ENCODE measurements at places on chromosomes 7 and 10.

DNA sequence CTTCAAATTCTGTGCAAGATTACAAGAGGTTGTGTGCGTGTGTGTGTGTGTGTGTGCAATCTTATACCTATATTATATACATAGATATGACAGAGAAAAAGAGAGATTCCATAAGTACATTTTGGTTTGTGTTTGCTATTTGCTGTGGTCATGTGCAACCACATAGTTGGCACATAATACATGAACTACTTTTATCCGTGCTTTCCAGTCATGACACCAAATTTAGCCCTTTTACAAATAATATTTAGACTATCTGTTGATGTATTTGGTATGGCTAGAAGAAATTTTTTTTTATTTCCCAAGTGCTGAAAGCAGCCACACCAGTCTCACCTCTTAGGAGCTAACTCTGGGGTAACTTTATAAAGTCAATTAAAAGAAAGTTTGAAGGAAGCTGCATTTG is 63.5 kb upstream of the EGFR start:
- DNase-seq = no peak

- no peak for DNase-seq
These were observed 814 bp downstream of the MEST start for GRCh38 chr7:130492523-130493274.

DNA sequence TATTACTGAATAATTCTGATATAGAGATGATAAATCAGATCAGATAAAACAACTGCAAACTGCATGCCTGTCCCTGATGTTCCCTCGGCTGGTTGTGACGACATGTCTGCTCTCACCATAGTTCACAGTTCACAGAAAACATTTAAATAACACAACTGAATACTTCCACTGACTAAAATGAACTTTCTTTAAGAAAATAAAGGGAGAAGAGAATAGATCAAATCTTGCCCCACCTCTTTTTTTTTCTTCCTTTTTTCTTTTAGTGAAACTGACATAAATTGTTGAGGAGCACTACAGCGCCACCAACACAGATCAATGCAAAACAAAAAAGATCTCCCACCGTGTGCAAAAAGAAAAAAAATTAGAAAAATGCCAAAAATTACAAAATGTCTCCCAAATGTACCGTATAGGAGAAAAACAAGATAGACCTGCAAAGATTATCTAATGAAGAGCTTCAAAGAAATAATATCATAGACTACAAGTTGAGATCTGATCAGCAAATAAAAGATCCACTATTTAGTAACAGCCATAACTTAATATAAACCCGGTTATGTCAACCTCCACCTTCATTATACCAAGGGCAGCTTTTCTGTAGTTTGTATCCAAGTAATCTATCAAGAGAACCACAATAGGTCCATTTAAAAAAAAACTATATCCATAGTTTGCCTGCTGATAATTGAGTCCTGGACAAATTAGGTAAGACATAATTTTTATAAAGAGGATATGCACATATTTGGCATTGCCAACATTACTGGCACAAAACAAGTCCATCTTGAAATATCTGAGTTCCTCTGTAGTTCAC is 30.7 kb upstream of the EPC1 start:
- DNase-seq = no peak

DNA sequence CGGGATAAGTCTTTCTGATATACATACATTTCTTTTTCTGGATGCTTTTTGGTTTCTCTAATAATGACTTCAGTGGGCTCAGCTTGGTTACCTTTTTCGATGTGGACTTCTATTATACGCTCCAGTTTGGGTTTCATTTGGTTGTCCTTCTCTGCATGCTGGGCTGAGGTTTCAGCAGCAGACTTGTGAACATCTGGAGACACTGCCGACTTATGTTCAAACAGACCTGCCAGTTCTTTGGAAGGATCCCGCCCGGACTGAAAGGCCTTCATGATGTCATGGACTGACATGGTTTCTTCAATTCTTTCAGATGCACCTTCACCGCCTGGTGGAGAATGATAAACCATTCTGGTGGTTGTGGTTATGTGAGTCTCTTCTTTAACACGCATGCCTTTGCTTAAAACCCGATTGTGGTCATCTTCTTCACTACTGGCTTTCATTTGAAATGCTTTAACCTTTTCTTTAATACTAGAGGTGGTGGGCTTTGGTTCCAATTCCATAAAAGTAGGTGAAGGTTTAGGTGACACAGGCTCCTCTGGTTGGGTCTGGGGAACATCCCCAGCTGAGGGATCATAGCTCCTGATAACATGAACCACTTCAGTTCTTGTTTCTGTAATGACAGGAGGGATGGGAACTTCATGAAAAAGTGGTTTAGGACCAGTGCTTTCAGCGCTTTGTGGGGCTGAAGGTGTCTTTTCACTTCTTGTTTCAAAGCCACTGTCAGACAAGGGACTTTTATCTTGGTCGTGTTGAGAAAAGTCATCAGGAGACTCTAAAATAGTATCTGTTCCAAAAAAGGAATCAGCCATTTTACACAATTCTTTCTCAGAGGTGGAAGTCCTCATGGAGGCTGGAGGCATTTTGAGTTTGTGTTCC is 167.7 kb upstream of the CCDC6 start:
- no peak for DNase-seq

DNA sequence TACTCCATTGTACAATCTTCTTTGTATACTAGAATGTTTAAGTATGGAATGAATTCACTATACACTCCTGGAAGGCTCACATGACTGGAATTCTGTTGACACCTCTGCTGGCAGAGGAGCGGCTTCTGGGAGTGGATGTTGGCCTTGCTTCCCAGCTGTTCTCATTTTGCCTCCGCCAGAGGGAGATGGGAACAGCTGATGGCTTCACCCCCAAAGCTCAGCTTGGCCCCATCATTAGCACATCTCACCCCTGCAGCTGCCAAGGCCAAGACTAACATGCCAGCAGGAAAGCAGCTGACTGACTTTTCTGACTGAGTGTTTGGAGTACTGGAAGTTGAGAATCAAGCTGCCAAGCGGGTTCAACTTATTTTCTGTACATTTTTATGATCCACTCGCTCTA is 15.1 kb downstream of the ADAM12 start:
- DNase-seq = no peak

DNA sequence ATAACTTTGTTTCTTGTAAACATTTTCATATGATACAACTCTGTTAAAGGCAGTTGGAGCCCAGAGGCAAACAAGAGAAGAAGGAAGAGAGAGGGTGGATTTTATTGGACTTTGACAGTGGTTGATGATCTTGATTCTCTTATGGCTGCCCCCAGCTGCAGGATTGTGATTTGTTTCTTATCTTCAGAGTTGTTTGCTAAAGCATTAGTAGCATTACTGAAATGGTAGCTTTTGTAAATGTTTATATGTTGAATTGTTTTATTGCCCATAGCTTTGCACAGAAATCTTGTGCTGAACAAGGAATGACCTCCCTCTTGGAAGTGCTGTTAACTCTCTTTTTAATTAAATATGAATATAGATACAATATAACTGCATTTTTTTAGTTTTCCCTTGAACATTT is 309.4 kb downstream of the AUTS2 start:
- no peak for DNase-seq

DNA sequence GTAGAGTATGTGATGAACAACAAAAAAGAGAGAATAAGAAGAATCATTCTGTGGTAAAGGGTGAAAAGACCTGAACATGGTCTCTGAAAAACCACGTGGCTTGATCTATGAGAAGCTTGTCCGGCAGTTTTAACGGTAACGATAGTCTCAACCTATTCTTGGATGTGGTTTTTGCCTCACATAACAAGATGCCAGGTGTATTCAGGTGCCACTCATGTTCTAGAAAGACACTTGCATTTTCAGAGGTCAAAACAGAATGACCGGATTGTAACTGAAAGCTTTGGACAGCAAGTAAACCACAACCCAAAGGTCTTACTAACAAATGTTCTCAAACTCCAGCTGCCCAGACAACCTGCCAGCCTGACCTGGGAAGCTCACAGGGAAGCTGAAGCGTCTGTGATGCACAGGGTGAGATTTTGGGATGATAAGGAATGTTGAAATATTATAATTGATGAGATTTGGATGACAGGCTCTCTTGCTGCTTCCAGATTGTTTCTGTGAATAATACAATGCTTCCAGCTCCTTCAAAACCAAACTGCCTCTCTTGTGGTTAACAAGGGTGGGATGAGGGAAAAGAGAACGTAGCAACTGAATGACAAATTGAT is 137.4 kb upstream of the GRB10 start:
- no peak for DNase-seq

DNA sequence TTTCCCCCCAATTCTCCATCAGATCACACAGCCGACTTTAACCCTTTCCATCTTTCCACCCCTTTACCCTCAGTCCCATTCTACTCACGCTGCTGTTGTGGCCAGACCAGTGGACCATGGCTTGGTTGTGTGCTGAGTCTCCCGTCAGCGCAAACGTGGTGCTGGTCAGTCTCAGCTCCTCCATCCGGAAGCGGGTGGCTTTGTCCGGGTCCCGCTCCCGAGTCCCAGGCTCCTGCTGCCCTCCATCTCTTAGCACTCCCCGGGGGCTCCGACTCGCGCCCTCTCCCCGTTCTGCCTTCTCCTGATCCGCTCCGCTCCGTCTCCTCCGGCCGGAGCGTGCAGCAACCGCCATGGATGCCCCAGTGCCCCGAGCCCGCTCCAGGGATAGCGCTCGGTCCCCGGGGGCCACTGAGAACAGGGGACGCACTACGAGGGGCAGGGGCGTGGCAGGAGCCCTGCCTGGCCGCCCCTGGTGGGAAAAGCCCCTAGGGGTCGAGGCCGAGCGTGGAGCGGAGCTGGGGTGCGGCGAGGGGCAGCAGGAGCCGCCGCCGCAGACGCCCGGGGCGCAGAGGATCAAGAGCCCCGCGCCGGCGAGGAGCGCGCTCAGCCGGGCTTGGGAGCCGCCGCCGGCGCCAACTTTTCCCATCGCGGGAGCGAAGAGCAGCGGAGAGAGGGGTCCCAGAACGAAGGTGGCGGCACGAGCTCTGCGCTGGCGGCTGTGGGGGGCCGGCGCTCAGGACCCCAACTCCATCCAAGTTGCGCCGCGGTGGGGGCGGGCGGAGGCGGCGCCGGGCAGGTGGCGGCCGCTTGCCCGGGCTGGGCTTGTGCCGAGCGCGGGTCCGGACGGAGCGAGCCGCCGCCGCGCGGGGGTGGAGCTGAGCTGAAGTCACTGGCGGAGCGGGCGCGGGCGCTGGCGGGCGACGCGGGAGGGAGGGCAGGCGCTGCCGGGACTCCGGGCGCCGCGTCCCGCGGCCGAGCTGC is at the start of gene SORCS1:
SORCS1 (minus strand) TSS at position 826 of the 981 bp plus-strand sequence.
- no peak for DNase-seq

GRCh38 chr7:129739427-129739826 is 127.9 kb downstream of the NRF1 start:
- DNase-seq = no peak

- no peak for DNase-seq
These were observed 74.2 kb upstream of the MGMT start for GRCh38 chr10:129392855-129393254.

DNA sequence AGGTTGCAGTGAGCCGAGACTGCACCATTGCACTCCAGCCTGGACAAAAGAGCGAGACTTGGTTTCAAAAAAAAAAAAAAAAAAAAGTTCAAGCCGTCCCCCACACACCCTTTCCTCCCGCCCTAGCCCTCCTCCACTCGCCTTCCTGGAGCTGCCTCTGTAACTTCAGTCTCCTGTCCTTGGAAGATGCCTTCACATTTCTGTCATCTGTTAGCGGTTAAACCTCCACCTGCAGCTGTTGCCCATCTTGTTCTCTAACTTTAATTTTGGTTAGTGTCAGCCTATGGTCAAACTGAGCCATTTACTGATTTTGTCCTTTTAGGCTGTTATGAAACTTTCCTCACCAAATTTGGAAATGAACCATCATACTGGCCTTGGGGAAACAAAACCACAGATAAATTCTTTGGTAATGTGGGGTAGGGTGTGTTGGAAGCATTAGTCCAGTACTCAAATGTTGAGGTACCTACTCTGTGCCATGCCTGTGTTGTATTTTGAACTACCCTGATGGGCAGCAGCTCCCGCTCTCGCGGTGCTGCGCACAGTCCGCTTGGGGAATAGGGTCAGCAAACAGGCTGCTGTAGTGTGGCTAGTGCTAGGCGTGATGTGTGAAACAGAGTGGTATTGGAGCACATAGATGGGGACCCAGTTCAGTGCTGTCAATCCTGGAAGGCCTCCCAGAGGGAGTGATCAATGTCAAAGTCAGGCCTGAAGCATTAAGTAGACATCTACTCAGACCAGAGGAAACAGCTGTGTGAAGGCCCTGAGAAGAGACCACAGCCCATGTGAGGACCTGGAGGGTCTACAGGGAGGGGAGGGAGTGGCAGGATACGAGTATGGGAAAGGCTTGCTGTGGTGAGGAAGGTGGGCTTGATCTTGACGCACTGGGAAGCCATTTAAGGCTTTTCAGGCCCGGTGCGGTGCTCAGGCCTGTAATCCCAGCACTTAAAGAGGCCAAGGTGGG is 26.9 kb downstream of the SFXN4 start:
- no peak for DNase-seq

DNA sequence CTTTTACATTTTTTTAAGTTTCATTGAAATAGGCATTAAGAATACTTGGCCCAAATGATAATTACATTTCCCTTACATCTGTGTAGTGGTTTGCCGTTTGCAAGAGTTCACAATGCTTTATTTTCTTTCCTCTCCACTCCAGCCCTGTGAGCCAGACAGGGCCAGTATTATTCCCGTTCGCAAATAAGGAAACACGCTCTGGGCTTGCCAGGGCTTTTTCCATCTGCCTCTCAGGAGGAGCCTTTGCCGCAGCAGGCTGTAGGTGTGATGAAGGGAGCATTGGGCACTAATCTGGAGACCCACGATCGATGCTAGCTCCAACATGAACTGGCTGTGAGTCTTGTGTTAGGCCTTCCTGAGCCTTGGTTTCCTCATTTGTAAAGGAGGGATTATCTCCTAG is 154.4 kb downstream of the GALNT17 start:
- no peak for DNase-seq

- no peak for DNase-seq
These were observed 52.6 kb downstream of the TSPAN15 start for GRCh38 chr10:69503896-69504265.

GRCh38 chr7:151008511-151009323 is 15.6 kb downstream of the ATG9B start:
- DNase-seq = no peak

GRCh38 chr7:15567652-15568051 is 5.8 kb upstream of the AGMO start:
- no peak for DNase-seq

GRCh38 chr10:23571884-23572283 is 133.0 kb downstream of the OTUD1 start:
- no peak for DNase-seq

DNA sequence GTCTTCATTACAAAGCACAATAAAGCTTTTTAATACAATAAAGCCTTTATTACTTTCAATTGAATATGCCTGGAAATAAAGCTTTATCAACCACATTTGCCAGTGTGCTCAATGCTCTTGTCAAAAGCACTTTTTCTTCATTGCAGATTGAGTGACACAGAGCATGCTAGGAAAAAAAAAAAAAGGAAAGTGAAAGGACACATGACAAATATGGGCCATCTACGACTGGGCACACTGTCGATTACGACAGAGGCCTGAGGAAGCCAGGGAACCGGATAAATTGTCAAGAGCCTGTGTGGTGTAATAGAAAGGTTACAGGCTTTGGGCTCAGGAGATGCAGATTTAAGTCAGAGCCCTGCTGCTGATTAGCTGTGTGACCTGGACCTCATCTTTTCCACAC is 84.8 kb upstream of the LRGUK start:
- no peak for DNase-seq
